Right atrium auricular region (tissue), 2 donors: ENCODE measurements at places on chromosomes 4 and X. TPM values are rescaled to one million over a fixed set of nuclear protein-coding genes. Genes with fewer than 3 reads are reported as not detected.

- peak overlapping the region; percentile 60 for H3K27ac ChIP-seq
- peaks cover 47% of the 10 kb centered on the region for H3K4me1 ChIP-seq
- DNase-seq: no peak
- H3K4me3 ChIP-seq: no peak overlapping the region
- no peaks in the 10 kb centered on the region for H3K27me3 ChIP-seq
These were observed 7.0 kb downstream of the RTL5 start for GRCh38 chrX:72124540-72125201.

DNA sequence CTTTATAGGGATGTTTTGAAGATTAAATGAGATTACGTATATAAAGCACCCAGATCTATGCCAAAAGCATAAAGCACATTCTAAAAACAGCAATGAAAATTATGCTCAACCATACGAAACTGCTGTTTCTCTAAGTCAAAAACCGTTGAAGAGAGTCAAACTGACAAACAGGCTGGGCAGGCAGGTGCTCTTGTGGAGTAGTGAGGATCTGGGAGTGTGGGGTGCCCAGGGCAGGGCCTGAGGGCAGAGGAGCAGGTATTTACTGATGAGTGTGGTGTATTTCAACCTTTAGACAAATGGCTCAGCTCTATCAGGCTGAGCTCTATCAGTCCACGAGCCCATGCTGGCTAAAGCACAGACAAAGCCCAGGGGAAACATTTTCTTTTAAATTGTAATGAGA is 40.4 kb downstream of the RELL1 start:
- H3K27ac ChIP-seq: no peak overlapping the region
- no peaks in the 10 kb centered on the region for H3K4me1 ChIP-seq
- H3K4me3 ChIP-seq: no peak overlapping the region
- no peaks in the 10 kb centered on the region for H3K27me3 ChIP-seq
- peaks cover 22% of the 10 kb centered on the region for H3K36me3 ChIP-seq

- no peaks in the 10 kb centered on the region for H3K27me3 ChIP-seq
- no peaks in the 10 kb centered on the region for H3K36me3 ChIP-seq
These were observed 56.4 kb upstream of the HHIP start for GRCh38 chr4:144589512-144589911.

GRCh38 chr4:172776203-172776861 is 392.3 kb upstream of the GALNT7 start:
- H3K27me3 ChIP-seq: no peaks in the 10 kb centered on the region
- no peaks in the 10 kb centered on the region for H3K36me3 ChIP-seq
- DNase-seq: no peak
- H3K27ac ChIP-seq: no peak overlapping the region
- no peak overlapping the region for H3K4me3 ChIP-seq

- H3K27me3 ChIP-seq: no peaks in the 10 kb centered on the region
- H3K27ac ChIP-seq: no peak overlapping the region
- no peaks in the 10 kb centered on the region for H3K4me1 ChIP-seq
- H3K36me3 ChIP-seq: no peaks in the 10 kb centered on the region
These were observed 34.6 kb upstream of the LEF1 start for GRCh38 chr4:108203377-108203776.

DNA sequence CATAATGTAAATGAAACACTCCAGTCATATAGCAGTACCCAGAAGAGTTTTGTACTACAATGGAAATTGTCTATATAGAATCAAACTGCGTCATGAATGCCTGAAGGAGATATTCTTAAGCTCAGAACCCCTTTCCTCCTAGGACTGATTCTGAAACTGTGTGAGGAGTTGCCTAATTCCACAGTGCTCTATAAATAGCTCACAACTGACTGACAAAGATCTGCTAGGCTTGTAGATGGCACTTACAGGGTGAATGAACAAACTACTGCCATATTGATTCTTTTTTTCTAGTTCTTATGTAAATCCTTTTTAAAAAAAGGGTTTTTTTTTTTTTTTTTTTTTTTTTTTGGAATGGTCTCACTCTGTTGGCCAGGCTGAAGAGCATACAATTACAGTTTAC is 30.1 kb upstream of the UGT2B17 start:
- no peaks in the 10 kb centered on the region for H3K27me3 ChIP-seq
- no peak for DNase-seq
- H3K36me3 ChIP-seq: no peaks in the 10 kb centered on the region
- H3K4me3 ChIP-seq: no peak overlapping the region
- no peaks in the 10 kb centered on the region for H3K4me1 ChIP-seq

DNA sequence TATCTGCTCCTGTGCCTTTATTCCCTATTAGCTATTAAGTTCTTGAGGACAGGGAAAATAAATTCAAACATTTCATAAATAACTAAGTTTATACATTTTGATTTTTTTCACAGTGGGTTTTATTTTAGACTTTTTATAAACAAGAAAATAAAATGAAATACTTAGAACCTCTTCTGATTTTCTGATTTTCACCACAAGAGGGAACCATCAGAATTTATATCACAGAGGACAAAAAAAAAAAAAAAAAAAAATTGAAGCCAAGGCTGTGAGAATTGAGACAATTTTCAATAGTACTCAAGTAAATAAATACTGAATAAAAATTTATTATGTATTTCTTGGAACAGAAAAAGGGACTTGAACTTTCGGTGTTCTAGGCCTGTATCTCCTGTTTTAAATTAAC is 288.1 kb downstream of the SH3BGRL start:
- no peaks in the 10 kb centered on the region for H3K4me1 ChIP-seq
- H3K36me3 ChIP-seq: no peaks in the 10 kb centered on the region
- no peak overlapping the region for H3K4me3 ChIP-seq
- no peak overlapping the region for H3K27ac ChIP-seq
- no peaks in the 10 kb centered on the region for H3K27me3 ChIP-seq

GRCh38 chrX:155968791-155969190 is 28.7 kb upstream of the IL9R start:
- H3K36me3 ChIP-seq: no peaks in the 10 kb centered on the region
- H3K27ac ChIP-seq: no peak overlapping the region
- no peak for DNase-seq
- H3K4me3 ChIP-seq: no peak overlapping the region

- no peak overlapping the region for H3K27ac ChIP-seq
- no peaks in the 10 kb centered on the region for H3K27me3 ChIP-seq
- H3K36me3 ChIP-seq: no peaks in the 10 kb centered on the region
- H3K4me3 ChIP-seq: peak overlapping the region; percentile 10
- H3K4me1 ChIP-seq: no peaks in the 10 kb centered on the region
These were observed 361.1 kb downstream of the MID1IP1 start for GRCh38 chrX:39162322-39162735.

GRCh38 chr4:149896432-149896831 is 80.8 kb upstream of the IQCM start:
- H3K4me3 ChIP-seq: no peak overlapping the region
- H3K27ac ChIP-seq: no peak overlapping the region
- DNase-seq: no peak
- H3K27me3 ChIP-seq: no peaks in the 10 kb centered on the region

- DNase-seq: peak; percentile 89
- H3K27me3 ChIP-seq: no peaks in the 10 kb centered on the region
- peak overlapping the region; percentile 48 for H3K27ac ChIP-seq
- no peaks in the 10 kb centered on the region for H3K4me1 ChIP-seq
- H3K4me3 ChIP-seq: no peak overlapping the region
These were observed 107.8 kb downstream of the NHSL2 start for GRCh38 chrX:72018277-72019112.

DNA sequence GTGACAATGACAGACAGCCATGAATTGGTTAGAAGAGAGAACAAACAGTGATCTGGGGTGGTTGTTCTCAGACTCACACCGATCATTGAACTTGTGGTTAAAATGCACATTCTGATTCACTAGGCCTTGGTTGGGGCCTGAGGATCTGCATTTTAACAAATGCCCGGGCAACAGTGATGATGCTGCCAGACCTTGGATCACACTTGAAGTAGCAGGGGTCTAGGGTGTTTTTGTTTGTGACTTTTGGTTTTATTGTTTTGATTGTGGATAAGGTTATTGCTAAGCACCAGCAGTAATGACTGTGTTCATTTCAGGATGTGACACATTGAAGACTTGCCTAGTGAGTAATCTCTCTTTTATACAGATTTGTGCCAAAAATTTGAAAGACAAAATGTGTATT is 36.5 kb downstream of the TXLNG start:
- DNase-seq: no peak
- H3K4me1 ChIP-seq: no peaks in the 10 kb centered on the region
- H3K4me3 ChIP-seq: no peak overlapping the region
- H3K27ac ChIP-seq: no peak overlapping the region
- no peaks in the 10 kb centered on the region for H3K27me3 ChIP-seq

- no peak for DNase-seq
- H3K27ac ChIP-seq: no peak overlapping the region
- no peak overlapping the region for H3K4me3 ChIP-seq
- no peaks in the 10 kb centered on the region for H3K36me3 ChIP-seq
- peaks cover 13% of the 10 kb centered on the region for H3K4me1 ChIP-seq
These were observed 19.8 kb downstream of the USP9X start for GRCh38 chrX:41105005-41105404.

DNA sequence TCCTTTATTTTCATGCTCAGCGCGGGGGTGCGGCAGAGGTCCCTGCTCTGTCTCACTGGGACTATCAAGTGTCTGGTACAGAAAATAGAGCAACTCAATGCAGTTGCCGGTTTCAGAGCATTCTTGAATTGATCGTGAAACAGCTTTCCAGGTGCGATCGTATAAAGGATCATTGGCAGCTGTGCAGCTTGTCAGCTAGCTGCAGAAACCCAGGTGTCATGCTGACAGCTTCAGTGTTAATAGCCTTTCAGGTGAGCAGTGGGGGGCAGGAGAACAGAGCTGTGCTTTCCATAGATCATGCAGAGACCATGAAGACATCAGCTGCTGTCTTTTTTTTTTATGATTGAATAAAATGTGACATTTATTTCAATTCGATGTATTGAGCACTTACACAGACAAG is 583.9 kb downstream of the NLGN4X start:
- no peak for DNase-seq
- H3K27me3 ChIP-seq: no peaks in the 10 kb centered on the region
- H3K4me1 ChIP-seq: no peaks in the 10 kb centered on the region
- no peak overlapping the region for H3K4me3 ChIP-seq

DNA sequence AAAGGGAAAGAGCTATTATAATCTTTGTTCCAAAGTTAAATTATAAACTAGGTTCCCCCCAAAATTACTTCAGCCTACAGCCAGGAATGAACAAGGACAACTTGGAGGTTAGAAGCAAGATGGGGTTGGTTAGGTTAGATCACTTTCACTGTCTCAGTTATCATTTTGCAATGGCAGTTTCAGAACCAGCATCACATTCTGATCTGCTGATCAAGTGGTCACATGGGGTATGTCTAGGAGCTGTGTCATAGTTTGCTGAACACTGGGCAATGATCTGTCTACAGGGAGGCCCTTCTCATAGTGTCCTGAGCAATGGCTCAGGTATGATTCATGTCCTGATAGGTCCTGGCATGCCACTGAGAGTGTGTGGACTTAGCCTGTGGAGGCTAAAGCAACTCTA is 41.6 kb upstream of the XIAP start:
- no peaks in the 10 kb centered on the region for H3K4me1 ChIP-seq
- H3K4me3 ChIP-seq: no peak overlapping the region
- no peaks in the 10 kb centered on the region for H3K27me3 ChIP-seq
- no peak overlapping the region for H3K27ac ChIP-seq
- no peak for DNase-seq

DNA sequence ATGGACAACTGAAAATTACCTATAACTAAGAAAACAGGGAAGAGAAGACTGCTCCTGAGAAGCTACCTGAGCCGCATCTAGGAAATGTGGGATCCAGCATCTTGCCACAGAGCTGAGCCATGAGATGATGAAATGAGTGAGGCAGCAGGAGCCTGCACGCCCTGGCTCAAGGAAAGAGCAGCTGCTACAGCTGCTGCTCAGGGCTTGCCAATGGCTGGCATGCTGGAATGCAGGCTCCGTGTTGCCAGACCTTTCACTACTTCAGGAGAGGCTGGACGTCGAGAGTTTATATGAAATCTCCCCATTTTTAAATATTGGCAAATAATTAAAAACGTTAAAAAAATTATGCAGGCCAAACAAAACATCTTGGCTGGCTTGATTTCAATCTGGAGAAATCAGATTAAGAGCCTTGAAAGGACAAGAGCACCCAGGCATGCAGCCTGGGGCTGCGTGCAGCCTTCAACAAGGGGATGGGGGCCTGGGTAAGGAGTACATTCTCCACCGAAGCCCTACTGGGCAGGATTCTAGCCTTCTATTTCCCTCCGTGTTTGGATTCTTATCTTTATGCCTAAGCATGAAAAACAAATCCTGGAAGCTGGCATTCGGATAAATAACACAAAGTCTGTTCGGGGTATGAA is 227.6 kb downstream of the NR3C2 start:
- peak overlapping the region; percentile 62 for H3K27ac ChIP-seq
- H3K4me3 ChIP-seq: no peak overlapping the region
- no peak for DNase-seq
- no peaks in the 10 kb centered on the region for H3K27me3 ChIP-seq
- H3K36me3 ChIP-seq: no peaks in the 10 kb centered on the region

Gene SULT1B1
- total RNA-seq: 1.5 TPM

Gene SUPT20HL2
- not detected for total RNA-seq

Gene PGM2
- 10.7 TPM for total RNA-seq

Gene TMA16
- total RNA-seq: 11.4 TPM

Gene RNF175
- total RNA-seq: 10.2 TPM

Gene PABPC1L2A
- not detected for total RNA-seq

Gene TLR10
- 0.08 TPM for total RNA-seq

Gene AMOT
- total RNA-seq: 6.8 TPM

Gene CT45A8
- not detected for total RNA-seq

Gene CAPN6
- total RNA-seq: 2.2 TPM
